ENCODE measurements at places on chromosomes 7 and 10.

- no peak for DNase-seq
These were observed 25.4 kb downstream of the CPVL start for GRCh38 chr7:29120955-29121354.

DNA sequence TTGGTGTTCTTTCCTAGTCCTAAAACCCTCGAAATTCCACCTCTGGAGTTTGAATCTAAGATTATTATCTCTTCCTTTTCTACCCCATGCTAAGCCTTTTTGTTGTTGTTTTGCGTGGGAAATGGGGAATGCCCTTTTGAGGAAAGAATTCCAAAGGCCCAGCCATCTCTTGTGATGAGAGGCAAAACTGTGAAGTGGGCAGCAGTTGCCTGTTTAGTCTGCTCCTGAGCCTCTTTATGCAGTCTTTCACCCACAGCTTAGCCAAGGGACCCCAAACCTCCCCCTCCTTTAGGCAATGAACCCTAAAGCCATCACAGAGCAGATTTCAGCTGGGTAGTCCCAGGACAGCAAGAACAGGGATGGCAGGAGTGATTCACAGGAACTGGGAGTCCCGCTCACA, 95.5 kb downstream of the DNMBP start:
- no peak for DNase-seq

DNA sequence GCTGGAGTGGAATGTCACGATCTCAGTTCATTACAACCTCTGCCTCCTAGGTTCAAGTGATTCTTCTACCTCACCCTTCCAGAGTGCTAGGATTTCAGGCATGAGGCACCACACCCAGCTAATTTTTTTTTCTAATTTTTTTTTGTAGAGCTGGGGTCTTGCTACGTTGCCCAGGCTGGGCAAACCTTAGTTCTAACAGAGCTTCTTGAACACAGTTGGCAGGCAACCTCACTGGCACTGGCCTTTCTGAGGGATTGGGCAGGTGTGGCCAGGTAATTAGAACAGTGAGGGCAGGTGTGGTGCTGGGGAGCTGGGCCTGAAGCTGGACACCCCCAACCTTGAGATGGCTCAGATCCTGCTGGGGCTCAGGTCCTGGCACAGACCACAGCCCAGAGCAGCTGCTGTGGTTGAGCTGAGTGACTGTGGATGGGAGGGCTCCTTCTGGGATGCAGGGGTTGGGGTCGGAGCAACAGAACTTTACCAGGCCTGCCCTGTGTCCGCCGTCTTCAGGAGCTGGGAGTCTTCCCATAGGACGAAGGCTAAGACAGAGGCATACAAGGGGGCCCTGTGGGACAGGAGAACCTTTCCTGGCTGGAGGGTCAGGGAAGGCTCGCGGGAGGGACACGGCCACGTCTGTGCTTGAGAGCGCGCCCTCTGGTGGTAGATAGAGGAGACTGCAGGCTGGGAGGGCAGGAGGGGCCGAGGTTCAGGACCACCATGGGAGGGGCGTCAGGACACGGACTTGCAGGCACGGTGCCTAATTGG, 48.2 kb downstream of the COL26A1 start:
- no peak for DNase-seq

DNA sequence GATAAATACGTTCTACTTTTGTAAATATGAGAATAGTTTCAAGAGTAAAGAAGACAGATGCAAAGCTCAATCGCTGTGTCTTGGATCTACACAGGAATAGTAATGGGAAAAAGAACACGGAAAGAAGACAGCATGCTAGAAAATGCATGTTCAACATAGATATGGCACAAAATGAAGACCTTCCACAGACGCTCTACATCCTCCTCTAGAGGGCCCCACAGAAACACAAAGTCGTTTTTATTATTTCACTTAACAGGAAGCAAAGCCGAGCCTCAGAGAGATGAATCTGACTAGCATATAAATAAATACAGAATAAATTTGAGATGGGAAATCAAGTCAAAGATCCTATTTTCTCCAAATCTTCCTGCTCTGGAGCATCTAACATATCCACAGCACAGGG, 292.6 kb downstream of the PARD3 start:
- no peak for DNase-seq

DNA sequence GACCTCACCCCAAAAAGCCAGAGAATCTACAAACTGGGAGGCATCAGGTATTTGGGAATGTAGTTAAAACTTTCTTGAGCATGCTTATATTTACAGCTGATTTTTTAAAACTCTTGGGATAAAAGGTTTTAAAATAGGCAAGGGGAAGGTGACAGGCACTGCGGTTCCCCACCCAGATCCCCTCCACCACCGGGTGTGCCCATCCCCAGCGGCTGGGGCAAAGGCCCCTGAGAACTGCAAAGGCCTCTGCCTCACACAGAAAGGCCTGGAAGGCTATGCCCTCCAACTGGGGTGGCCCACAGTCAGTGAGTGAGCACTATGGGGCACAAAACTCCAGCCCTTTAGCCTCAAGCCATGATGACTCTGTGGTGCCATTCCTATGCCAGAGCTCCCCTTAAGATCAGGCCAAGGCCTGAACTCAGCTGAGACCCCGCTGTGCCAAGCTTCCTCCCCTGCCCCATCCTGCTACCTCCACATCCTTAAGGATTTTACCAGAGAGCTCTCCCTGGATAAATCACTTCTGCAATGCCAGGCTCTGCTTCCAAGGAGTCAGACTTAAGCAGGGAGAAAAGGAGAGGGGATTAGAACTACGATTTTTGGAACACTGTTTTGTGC, 299.1 kb downstream of the GRID1 start:
- no peak for DNase-seq

DNA sequence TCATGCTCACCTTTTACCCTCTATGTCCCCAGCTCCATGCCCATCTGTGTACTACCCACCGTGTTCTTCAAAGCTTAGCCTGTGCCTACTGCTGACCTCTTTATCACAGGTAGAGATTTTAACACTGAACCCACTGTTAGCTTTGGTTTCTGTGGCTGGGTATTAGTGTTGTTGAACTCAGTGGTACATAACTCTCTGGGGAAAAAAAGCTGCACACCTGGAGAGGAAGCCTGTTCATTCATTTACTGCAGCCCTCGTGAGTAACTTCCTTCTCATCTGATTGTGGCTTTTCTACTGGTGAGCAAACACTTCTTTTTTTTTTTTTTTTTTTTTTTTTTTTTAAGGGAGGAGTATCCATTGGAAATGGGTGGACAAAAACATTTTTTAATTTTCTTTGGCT, 326.3 kb downstream of the CCSER2 start:
- DNase-seq: no peak

DNA sequence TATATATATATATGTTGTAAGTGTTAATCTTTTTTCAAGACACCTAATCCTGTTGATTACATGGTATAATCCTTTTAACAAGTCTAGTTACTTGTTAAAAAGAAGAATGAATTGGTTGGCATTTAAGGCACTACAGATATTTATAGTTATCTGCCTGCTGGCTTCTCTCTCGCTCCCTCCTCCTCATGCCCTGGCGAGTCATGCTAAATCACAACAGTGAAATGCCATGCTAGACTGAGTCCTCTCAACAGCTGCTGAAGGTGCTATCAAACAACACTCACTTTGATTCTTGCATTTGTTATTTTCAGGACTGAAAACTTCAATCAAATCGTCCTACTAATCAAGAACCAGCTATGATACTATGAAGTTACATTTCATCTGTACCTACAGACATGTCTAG, 15.4 kb downstream of the NRAP start:
- DNase-seq: no peak
